ENCODE measurements at places on chromosomes 3 and 15.

- no peak for DNase-seq
Observed at GRCh38 chr3:190959077-190959476, 96.6 kb upstream of the GMNC start.

DNA sequence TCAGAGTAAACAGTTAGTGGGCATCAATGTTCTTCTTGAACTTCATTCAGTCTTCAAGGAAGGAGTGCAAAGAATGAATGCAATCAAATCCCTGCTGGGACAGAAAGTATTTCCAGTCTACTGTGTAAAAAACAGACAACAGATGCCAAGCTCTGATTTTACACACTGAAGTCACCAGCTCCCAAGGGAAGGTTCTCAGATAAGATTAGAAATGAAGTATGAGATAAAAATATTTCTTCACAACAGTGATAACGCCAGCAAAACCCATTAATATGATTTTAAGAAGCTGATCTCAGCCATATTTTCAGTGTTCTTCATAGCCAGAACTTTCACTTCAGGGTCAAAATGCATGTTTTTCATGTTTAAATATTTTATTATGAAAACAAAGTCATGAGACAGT, 265.6 kb downstream of the CTNNB1 start:
- no peak for DNase-seq

GRCh38 chr3:138257986-138258385, 70.9 kb downstream of the ARMC8 start:
- DNase-seq: no peak

DNA sequence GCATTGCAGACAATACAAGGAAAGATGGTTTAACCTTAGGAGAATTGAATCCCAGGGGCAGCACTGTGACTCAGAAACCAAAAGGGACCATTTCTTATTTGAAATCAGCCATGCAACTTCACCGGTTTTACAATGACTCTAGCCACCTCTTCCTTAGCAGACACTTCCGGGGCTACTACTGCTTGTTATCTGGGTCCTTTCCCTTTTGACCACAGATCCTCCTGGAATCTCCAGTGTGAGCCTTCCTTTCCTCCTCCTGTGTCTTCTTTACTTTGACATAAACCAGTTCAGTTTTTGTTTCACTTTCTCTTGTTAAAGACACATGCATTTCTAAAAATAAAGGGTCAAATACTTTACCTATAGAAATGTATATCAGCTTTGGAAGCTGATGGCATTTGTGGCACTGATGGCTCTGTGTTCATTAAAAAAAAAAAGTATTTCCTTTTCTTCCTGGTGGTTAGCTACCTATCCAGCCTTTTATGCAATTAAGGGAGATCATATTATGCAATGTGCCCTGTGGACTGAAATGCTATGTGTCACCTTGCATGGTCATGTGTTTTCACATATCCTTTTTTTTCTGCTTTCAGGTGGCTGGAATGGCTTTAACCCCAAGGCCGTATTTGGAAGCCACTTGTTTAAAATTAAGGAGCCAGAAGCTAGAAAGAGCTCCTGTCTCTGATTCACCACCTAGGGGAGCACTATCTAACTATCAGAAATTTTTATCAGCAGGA, 296.2 kb downstream of the CHL1 start:
- DNase-seq: no peak

DNA sequence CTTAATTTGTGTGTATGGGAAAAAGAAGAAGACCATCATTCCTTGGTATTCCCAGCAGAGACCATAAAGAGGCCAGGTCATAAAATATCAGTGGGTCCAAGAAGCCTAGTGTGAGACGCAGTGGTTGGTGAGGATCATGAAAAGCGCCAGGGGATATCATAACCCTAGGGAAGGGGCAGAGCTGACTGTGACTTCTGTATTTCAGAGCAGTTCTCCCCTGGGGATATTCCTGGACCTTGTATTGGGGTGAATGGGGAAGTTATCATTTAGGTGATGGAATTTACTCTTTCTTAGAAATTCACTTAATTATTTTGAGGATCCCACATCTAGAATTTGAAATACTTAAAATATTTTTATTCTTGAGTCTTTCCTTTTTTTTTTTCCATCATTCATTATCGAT, 34.9 kb upstream of the UMPS start:
- DNase-seq: no peak

- no peak for DNase-seq
Observed at GRCh38 chr3:126433496-126434263, 39.0 kb downstream of the CFAP100 start.

DNA sequence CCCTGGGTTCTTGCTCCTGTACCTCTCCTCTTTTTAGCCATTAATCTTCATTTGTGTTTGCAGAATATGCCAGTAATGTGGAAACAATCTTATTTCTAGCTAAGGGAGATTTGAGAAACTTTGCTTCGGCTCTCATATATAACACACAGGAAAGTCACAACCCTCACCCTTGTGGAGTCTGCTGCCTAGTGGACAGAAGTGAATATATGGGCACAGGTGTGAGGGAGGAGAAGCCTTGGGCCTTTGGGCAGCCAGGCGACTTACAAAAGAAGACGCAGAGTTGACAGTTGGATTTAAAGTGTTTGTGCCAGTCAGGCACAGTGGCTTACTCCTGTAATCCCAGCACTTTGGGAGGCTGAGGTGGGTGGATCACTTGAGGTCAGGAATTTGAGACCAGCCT, 181.8 kb upstream of the TBL1XR1 start:
- no peak for DNase-seq

DNA sequence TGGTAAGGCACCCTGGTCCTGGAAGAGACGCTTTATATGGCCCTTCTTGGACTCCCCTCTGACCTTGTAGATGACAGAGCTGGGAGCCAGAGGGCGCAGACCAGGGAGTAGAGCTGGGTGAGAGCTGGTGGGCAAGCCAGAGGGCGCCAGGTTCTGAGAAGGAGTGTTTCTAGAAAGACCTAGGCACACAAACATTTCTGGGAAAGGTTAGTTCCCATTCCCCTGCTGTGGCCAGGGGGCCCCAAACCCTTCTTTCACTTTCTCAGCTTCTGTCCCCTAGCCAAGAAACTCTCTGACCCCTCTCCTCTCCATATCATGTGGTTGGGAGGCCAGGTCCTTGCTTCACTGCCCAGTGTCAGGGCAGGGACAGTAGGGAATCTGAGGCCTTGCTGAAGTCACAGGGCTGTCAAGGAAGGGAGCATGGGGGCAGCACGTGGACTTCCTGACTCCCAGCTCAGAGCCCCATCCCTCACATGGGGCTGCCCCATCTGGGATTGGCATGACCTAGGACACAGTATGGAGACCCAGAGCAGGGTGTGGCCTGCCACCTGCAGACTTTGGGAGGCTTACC, 3.6 kb downstream of the HEMK1 start:
- no peak for DNase-seq

DNA sequence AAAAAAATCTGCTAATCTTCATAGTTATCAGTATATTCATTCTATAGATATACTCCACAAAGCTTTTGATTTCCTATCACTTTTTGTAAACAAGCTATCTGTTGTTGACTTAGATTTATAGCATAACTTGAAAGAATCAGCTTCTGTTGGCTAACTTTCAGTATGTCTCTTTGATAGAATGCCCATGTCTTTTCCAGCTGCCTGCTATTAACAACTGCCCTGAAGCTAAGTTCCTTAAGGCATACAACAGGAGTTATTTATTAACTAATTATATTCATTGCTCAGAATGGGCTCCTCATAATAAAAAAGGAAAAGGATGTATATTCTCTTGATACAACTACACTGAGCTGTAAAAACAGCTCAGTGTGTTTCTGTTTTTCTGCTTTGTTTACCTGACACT, 293.9 kb downstream of the TUSC7 start:
- DNase-seq: no peak

DNA sequence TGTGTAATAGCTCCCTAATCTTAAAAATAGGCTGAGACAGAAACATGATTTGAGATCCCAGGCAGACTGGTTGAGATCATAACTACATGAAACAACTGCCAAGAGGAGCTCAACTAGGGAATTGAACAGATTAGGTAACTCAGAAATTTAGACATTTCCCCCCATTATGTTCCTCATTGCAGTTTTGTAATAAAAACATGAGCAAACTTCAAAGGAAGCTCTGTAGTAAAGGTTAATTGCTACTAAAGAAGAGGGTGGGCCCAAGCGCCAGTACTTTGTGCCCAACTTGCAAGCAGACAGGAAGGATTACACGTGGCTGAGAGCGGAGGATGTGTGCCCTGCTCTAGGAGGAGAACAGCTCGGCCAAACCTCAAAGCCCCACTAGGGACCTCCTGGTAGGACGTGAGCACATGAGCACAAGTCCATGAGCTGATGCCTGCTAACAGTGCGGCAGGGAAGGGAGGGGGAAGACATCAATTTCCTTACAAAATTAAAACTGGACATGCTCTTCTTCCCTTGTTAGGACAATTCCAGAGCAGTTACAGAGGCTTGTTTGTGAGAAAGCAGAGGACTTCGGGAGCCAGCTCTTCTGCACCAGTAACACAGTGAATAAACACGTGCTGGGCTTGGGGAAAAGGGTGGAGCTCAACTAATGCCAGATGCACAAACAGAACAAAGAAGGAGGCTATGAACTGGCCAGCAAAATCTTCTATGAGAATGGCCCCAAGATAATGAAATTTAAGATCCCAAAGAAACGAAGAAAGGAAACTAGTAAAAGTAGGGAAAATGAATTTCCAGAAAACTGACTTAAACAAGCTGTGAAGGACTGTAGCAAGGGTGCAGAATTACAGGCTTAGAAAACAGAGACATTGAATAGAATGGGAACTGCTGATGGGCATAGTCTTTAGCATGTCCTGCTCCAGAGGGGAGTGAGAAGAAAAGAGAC, 275.5 kb downstream of the MECOM start:
- DNase-seq: peak; percentile 61

DNA sequence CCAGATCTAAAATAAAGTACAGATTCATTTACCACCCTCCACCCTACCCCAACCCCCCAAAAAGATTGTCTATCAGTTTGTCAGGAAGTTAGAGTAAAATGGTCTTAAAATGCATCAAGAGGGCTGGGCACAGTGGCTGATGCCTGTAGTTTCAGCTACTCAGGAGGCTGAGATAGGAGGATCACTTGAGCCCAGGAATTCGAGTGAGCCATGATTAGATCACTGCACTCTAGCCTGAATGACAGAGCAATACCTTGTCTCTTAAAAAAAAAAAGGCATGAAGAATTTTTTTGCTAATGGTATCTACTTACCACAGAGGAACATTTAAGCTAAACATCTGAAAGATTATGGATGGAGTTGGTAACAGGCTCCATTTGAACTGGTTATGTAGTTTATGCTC, 71.0 kb downstream of the RBM6 start:
- DNase-seq: no peak

DNA sequence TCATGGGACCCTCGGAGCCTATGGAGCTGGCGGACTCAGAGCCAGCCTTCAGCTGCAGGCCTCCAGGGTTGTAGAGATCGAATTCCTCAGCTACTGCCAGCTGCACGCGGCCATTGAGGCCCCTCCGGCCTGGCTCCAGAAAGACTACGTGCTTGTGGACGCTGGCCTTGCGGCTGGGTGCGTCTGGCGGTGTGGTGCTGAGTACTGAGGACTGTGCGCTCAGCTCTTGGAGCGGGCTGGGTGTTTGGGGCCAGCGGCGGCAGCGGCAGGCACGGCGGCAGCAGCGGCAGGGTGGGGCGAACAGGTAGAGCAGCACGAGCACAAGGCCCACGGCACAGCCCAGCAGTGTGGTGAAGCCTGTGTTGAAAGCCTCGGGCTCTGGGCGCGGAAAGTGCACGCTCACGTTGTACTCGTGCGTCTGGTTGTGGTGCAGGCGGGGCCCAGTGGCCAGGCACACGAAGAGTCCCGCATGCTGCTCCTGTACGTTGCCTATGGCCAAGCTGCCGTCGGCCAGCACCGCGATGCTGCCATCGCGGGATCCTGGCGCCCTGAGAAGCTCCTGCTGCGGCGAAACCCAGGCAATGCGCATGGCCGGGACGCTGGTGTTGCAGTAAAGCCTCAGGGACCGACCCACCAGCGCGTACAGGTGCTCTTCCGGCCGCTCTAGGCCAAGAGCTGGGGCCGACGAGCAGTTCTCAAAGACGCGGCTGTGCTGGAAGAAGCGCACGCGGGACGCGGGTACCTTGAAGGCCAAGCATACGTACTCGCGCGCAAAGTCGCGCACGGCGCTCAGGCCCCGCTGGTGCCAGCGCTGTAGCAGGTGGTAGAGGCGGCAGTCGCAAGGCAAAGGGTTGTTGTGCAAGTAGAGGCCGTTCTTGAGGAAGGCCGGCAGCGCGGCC, 1.3 kb downstream of the AMIGO3 start:
- DNase-seq: no peak

DNA sequence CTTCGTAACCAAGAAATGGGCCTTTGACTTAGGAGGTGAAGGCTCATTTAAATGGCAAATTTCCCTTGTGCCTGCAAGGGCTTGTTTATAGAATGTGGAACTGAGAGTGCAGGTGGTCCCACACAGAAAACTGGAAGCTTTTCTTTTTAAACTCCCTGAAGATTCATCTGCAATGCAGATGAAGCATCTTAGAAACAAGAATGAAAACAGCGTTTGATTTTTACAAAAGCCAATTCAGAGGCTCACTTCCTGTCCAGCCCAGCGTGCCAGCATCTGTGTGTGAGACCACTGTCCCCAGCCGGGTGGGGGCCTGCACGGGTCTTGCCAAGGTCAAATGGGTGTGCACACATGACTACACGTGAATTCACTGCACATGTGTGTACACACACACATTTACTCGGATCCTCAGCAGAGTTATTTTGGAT, 94.7 kb downstream of the LINGO1 start:
- no peak for DNase-seq

DNA sequence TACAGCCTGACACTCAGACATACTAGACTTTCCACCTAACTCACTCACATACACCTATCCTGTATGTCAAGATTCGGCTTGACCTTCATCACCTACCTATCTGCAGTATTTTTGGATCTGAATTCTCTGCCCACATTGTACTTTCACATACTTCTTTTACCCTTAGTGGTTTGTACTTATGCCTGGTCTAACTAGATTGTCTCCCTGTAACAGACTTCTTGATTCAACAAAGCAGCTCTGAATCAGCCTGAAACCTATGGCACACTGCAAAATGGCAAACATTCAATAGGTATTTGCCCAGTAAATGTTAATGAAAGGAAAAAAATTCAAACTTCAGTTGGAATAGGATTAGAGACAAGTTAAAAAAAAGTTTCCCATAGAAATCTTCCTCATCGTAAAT, 106.5 kb downstream of the UBE3A start:
- DNase-seq: no peak

DNA sequence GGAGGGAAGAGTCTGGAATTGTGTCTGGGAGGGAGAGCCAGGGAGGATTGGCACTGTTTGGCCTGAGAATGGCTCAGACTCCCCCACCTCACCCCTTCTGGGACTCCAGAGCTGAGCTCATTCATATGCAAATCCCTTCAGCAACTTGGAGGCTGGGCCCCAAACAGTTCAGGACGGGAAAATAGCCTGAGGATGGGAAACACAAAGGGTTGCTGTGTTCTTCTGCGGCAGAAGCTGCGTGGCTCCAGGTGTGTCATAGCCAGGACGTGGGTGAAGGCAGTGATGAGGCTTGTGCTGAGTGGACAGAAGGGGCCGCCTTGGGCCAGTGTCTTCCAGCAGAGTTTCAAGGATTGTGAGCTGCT, 16.6 kb downstream of the MASP1 start:
- DNase-seq: no peak

DNA sequence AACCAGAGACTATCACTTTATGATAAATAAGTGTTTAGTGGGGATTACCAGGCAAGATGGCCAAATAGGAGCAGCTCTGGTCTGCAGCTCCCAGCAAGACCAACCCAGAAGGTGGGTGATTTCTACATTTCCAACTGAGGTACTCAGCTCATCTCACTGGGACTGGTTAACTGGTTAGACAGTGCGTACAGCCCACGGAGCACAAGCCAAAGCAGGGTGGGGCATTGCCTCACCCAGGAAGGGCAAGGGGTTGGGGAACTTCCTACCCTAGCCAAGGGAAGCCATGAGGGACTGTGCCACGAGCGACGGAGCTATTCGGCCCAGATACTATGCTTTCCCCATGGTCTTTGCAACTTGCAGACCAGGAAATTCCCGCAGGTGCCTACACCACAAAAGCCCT, 171.0 kb downstream of the CTNNB1 start:
- DNase-seq: no peak
